Stimulated activated CD8-positive, alpha-beta memory T cell treated with anti-CD3 and anti-CD28 coated beads, Interleukin-15, amount 100 ng/mL, for 24 hours (primary cell): ENCODE measurements at places on chromosomes 6 and 20.

DNA sequence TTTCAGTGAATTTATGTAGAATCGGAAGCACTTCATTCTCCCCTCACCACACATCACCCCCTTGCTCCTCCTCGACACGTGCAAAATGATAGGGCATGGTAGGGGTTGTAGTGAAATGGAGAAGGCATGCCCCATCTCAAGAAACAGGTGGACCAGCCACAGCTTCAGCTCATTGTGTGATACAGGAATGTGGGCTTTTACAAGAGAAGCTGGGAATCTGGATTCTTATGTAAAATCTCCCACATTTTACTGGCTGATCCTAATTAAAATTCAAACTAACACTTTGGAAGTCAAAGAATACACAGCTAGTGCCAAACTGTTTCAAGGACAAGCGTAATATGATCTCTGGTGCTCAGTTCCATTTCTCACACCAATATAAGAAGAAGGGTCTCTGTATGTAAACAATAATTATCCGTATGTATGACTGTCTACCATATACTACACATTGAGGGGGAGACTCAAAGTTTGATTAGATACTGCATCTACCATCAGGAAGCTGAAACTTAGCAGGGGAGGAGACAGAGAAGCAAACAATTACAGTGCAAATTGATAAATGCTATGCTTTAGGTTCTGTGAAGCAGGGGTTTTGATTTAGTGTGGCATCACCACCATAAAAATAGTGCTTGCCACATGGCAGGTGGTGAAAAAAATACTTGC is 24.3 kb upstream of the KIAA0408 start:
- DNase-seq = no peak

- no peak for DNase-seq
Measured at GRCh38 chr20:5945963-5946362, 4.4 kb downstream of the TRMT6 start.

GRCh38 chr20:63373996-63374395 is 12.8 kb upstream of the CHRNA4 start:
- no peak for DNase-seq

DNA sequence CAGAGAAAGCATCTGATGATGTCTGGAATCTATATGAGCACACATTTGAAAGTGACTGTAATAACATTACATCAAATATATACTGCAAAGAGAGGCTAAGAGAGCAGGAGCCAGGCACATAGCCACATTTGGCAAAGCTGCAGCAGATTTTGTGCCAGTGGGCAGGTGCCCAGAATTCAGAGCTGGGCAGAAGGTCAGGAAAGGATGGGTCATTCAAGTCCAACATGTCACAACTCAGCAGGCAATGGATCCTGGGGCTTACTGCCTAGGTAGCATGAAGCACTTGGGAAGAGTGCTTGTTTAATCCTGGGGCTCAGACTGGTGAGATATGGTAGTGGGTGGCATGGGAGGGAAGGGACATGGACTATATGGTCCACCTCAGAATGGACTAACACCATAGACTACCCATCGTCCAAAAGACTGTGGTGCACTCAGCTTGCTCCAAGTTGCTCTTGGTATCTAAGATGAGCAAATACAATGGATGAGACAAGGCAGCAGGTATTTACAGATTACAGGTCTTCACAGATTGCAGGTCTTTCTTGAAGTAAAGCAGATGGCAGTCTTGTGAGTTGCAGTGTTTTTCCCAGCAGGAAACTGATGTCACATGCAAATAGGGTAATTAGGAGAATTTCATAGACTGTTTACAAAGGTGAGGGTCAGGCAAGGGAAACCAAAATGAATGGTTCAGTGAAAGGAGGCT is 31.2 kb upstream of the SHLD1 start:
- DNase-seq = no peak

- no peak for DNase-seq
Measured at GRCh38 chr6:151142676-151143075, 97.1 kb upstream of the AKAP12 start.

GRCh38 chr6:96156425-96156824 is 140.7 kb downstream of the FUT9 start:
- no peak for DNase-seq

- no peak for DNase-seq
Measured at GRCh38 chr6:134414793-134415192, 96.9 kb upstream of the SGK1 start.

- DNase-seq = no peak
Measured at GRCh38 chr20:36778831-36779655, 5.5 kb upstream of the DSN1 start.

GRCh38 chr6:54194067-54194466 is 82.8 kb downstream of the MLIP start:
- no peak for DNase-seq

DNA sequence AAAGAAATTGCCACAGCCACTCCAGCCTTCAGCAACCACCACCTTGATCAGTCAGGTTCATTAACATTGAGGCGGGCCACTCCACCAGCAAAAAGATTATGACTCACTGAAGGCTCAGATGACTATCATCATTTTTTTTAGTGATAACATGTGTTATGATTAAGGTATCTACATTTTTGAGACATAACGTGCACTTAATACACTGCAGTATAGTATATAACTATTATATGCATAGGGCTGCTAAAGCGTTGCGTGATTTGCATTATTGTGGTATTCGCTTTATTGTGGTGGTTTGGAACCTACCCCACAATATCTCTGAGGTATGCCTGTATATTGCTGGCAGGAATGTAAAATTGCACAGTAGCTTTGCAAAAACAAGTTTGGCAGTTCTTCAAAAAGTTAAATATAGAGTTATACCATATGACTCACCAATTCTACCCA is 6.8 kb upstream of the RIPK1 start:
- no peak for DNase-seq

DNA sequence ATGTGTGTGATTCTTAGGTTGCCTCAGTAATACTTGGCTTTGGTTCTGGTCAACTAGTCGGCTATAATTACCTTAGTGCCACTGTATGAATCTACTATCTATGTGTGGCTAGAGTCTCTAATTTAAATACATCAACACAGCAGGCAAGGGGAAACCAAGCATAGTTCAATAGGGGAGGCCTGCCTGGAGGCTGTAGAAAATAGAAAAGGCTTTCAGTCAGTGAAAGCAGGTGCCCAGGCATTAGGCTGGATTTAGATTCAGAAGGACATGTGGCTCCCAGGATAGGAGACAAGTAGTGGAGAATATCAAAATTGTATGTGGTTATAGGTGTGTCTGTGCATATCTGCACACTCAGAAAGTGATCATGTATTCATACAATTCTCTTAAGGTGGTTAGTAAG is 115.1 kb upstream of the LAMP5 start:
- no peak for DNase-seq

- peak; percentile 48 for DNase-seq
Measured at GRCh38 chr6:31270788-31271640, 878 bp downstream of the HLA-C start.

- DNase-seq = no peak
Measured at GRCh38 chr6:33418690-33419291, 884 bp upstream of the CUTA start.

DNA sequence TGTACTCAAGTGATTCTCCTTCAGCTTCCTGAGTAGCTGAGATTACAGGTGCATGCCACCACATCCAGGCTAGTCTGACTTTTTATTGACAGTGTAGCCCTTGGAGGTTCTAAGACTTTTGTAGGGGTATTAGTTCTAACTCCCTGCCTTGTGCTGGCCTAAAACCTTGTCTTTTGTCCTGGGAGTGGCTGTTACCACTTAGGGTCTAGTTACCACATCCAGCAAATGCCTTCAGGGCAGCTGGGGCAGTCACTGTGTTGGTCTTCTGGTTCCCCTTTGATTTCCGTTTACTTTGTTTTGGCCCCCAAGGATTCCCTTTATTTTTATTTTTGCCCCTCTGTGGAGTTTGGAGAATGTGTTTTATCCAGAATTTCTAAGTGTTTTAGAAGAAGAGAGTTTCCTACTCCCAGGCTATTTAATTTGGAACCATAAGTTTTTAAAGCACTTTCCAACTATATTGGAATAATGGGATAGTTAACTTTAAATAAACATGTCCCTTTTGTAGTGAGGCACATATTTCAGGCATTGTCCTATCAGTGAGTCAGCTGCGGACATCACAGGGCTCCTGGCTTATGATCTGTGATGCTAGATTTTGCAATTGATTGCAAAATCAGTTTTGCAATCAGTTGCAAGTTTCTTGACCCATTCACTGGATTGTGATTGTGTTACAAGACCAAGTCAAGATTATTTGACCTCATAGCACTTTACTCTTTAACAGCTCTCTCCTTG is 25.0 kb downstream of the IL22RA2 start:
- DNase-seq = no peak
